ENCODE measurements at places on chromosomes 7 and 10.
A peak's percentile ranks its signal among the peaks of the same experiment; 100 is the strongest.

DNA sequence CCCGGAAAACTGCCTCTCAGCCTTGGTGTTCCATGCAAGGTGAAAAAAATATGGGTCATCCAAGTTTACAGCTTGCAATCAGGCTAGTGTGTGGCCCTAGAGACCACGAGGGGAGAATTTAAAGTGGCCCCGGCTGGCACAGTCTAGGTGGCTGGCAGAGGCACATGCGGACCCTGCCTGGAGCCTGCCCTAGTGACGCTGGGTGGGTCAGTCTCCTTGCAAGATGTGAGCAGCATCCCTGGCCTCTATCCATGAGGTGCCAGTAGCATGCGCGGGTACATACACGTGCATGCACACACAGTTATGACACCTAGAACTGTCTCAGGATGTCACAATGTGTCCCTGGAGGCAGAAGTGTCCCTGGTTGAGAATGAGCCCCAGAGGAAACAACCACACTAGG, 22.4 kb upstream of the ZNF716 start:
- DNase-seq = no peak

- DNase-seq = no peak
These were observed 20.6 kb downstream of the UBTD1 start for GRCh38 chr10:97519342-97519741.

GRCh38 chr10:48750019-48750418, 65.3 kb downstream of the WDFY4 start:
- DNase-seq = no peak

DNA sequence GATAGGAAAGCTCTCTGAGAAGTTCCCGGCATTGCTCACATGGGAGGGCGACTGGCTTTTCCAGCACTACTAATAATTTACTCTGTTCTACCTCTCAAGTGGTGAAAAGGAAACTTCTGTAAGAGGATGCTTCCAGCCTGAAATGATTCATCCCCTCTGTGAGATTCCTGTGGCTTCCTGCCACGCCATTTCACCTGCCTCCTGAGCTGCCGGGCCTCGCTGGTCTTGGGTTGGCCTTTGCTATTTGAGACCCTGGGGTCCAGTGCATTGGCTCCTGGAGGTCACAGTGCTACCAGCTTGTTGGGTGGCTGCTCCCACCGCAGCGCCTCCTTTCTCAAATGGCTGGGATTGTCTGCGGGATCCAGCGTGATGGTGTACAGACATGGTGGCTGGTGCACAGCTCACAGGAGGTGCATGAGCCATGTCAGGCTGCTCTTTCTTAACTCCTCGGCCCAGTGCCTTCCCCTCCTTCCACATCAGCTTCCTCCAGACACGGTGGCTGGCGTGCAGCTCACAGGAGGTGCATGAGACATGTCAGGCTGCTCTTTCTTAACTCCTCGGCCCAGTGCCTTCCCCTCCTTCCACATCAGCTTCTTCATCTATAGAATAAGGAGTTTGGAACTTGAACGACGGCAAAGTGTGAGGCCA, 42.9 kb upstream of the PCBD1 start:
- peak; percentile 80 for DNase-seq

DNA sequence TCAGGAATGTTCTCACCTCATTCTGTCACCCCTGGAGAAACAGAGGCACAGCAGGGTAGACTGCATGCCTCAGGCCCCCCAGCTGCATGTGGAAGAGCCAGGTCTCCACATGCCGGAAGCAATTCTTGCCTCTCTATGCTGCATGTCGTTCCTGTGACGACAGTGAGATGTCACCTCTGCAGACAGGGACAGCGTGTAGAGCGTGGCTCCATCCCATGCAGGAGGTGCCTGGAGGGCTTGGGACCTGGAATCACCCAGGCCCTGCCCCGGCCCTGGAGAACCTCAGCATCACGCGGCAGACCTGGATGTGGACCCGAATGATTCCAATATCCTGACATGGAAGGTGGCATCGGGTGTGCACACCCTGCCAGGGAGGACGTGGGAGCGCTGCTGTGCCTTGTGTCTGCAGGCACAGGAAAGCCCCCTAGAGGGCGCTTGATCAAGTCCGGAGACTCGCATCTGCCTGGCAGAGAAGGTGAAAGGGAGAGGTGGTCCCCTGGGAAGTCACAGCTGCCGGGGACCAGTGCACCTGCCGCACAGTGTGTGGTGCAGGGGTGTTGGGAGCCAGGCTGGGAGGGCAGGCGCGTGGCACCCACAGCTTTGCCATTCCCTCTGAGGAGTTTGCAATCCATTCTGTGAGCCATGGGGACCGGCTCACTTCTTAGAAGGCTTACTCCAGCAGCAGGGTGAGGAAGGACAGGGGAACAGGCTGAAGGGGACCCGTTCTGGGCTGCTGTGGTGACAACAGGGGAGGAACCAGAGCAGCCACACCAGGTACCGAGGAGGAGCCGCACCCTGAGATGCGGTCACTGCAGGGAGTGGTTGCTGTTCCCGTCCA, 45.3 kb upstream of the EN2 start:
- peak; percentile 17 for DNase-seq

DNA sequence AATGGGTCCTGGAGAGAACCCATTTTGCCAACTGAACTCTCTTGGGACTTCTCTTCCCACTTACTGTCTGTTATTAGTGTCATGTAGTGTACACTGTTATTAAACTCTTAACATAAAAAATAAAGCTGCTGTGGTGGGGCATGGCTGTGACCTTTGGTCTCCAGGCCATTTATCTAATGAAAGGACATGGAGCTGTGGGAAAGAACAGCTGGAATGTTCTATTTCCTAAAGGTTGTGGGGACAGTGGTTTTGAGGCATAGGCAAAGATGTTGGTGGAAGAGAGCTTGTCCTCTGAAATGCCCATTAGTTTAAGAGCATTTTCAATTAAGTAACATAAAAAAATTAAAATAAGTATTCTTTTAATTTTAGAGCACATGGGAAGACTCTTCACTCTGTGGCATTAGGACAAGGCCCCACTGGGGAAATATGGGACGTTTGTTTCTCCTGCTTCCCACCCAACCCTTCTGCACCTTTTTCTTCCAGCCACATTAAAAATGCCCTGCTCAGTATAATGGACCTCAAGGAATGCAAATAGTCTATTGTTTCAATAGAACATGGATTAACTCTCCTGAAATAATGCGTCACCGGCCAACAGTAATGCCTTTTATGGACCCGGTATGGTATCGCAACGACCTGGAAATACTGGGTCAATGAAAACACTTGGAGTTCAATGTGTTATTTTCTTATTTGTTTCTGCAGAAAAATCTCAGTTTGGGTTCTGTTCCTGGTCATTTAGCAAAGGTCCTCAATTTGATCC, 149.6 kb downstream of the BUB3 start:
- DNase-seq = no peak

DNA sequence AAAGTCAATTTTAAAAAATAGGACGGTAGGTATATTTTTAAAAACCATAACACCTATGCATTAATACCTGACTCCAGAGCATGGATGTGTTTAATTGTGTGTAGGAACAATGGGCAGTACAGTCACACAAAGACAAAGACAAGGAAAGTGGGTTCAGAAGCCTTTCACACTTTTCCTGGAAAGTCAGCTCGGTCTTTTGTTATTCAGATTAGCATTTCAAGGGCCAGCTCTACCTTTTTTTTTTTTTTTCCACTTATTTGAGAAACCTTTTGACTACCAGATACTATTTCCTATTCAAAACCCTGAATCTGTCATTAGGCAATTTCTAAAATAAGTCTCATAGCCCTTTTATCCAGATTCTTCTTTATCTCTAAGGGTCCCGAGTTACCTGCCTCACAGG, 401.9 kb downstream of the PARD3 start:
- no peak for DNase-seq

- no peak for DNase-seq
These were observed 34.0 kb downstream of the LRMDA start for GRCh38 chr10:75465450-75465827.

DNA sequence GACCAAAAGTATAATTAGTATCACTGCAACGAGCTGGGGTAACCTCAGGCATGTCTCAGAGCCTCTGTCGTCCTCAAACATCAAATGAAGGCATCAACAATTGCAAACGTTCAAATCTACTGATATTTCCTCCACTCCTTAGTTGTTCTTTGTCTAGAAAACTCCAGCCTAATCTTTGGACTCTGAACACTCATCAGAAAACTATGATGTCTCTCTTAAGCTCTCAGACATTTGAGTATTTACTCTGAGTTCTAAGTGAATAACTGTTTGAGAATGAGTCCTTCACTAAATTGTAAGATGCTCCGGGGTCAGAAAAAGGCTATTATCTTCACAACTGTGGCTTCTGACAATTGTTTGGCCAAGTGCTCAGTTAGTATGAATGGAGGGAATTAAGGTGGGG, 536.4 kb downstream of the NRG3 start:
- DNase-seq = no peak
